ENCODE measurements at places on chromosomes 4 and X.
A peak's percentile ranks its signal among the peaks of the same experiment; 100 is the strongest.

DNA sequence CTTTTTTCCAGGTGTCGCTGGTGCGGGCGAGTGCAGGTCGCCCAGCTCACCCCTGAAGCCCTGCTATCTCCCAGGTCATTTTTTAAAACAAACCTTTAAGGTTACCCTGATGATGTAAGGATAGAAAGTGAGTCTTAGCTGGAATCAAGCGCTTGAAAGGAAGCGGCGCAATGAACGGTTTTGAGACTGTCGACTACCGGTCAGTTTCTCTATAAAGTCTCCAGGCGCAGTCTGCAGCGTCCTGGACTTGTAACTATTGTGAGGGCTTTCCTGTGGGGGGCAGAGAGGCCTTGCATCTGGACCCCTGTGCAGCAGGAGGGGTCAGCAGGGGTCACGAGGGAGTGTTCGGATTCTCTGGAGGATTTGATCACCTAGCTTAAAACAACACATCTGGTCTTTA lies 1.6 kb downstream of the KIT start:
- no peak for DNase-seq

DNA sequence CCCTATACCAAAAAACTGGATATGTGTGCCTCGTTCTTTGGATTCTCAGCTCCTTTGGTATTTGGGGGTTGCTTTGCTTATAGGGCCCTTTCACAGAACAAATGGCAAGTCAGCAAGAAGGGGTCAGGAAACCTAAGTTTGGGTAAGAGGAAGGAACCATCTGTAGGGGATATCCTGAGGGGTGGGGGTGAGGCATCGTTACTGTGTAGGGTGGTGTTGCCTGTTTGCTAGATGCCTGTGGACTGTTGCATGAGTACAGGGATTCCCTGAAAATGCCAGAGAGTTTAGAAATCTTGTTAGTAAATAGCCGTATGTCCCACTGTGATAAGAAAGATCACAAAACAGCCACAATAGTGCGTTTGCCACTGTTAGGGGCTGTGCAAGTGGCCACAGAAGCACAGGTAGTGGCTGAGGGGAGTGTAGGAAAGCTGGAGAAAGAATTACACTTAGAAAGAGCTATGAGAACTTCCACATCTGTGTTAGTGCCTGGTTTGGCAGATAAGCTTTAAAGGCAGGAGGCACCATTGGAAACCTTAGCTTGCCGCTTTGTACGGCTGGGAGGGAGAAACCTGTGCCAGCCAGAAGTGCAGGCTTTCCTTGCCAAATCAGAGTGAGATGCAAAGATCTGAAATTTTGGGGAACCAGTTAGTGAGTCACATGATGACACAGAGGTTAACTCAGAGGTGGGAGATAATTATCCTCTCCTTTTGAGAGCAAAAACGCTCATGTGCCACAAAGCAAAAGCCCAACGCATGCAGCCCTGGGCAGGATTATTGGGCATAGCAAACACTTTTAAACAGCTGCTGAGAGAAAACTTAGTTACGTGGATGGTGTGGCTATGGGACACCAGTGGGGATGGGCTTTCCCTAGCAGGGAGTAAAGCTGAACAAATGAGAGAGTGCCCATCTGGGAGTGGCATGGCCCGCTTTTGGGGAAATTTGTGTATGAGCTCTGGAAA lies 343.7 kb downstream of the ARAP2 start:
- DNase-seq: no peak

GRCh38 chr4:8615366-8615765 lies 22.8 kb downstream of the CPZ start:
- DNase-seq: no peak

DNA sequence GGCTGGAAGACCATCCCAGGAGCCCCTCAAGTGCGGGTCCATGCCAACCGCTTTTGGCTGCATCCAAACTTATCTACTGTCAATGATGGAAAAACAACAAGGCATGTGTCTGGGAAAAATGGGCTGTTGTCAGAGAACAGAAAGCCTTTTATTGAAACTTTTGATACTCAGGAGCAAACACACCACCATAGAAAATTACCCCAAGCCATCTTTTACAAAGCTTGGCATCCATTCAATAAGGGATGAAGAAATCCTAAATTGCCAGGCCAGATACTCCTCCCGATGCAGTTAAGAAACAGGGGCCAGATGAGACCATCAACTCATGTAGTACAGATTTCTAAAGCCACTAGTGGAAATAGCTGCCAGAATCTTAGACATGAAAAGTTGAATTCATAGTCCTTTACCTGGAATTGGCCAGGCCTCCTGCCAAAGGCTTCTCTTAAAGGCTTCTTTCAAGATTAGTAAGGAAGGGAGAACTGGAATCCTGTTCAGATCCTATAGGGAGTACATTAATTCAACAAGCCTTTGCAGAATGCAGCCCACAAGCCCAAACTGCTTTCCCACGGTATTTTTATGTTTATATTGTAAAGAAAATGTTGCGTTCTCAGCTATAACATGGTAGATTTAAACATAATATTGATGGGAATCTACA lies 145.4 kb upstream of the MAP3K15 start:
- no peak for DNase-seq

- DNase-seq: no peak
Observed at GRCh38 chrX:97330151-97330550, 446.4 kb downstream of the RPA4 start.

GRCh38 chr4:41144812-41145211 lies 69.5 kb downstream of the APBB2 start:
- DNase-seq: no peak

DNA sequence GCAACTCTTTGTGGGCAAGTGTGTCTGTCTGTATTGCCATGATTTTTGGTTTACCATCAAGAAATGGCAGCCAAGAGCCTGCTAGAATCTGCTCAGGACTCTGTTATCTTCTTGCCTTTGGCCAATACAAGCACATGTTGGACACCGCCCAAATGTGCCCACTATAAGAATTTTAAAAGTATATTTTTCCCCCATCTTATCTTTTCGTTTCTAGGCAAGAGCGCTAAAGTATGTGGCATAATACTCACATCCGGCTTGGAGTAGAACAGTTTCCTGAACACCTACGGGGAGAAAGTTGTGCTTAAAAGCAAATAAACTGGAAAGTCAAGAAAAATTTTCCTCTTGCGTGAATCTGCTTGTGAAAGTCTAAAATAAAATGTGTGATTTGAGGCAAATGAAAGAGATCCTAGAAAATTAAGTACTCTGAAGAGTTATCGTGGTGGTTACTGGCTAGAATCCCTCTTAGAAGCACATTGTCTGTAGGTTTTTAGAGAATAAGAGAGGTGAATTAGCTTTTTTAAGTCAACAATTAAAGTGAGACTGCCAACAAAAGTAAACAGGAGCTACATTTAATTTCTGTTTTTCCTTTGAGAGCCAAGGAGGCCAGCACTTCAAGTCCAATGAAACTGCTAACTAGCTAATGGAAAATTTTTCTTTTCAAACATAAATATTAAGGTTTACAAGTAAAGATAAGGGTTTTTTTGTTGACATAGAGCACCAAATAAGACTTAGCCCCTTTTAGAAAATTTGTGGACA lies 220.2 kb downstream of the SOWAHB start:
- no peak for DNase-seq

GRCh38 chrX:67545893-67546495 lies 2.2 kb downstream of the AR start:
- DNase-seq: no peak

GRCh38 chr4:184538023-184538599 lies 63.8 kb upstream of the IRF2 start:
- peak; percentile 38 for DNase-seq

DNA sequence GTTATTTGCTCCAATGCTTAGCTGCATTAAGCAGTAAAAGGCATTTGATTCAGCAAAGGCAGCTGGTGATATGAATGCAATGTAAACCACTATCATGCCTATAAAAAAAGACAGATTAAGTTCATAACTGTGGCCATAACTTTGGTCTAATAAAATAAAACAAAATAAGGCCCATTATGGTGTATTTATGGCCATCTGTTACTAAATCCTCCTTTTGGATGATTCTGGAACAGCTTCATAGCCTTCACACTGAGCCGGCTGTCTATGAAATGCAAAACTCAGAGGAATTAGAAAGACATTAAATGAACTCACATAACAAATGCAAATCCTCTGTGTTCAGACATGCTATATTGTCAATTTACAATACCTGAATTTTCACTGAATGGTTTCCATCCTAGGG lies 223.7 kb upstream of the FAT4 start:
- no peak for DNase-seq

- DNase-seq: no peak
Observed at GRCh38 chrX:110125446-110126162, 122.7 kb downstream of the TMEM164 start.

- DNase-seq: no peak
Observed at GRCh38 chr4:127501103-127501502, 131.7 kb upstream of the INTU start.

- DNase-seq: no peak
Observed at GRCh38 chrX:134624046-134624430, 34.2 kb downstream of the PLAC1 start.

GRCh38 chr4:13542577-13543031 lies 1.7 kb downstream of the NKX3-2 start:
- DNase-seq: no peak

DNA sequence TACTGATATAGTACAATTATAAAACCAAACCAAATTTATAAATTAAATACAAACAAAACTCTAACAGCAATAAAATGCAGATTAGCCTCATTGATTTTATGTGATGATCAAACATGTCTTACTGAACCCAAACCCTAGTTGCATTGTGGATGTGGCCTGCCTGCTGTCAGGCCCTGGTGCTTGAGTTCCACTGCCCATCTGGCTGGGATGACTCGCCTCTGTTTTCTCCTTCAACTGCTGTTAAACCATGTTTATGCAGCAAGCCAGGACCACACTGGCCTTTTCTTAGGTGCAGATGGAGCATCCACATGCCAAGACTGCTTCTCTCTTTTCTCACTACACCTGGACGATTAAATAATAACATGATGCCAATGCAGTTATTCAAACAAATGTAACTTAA lies 22.6 kb downstream of the NAP1L5 start:
- no peak for DNase-seq

DNA sequence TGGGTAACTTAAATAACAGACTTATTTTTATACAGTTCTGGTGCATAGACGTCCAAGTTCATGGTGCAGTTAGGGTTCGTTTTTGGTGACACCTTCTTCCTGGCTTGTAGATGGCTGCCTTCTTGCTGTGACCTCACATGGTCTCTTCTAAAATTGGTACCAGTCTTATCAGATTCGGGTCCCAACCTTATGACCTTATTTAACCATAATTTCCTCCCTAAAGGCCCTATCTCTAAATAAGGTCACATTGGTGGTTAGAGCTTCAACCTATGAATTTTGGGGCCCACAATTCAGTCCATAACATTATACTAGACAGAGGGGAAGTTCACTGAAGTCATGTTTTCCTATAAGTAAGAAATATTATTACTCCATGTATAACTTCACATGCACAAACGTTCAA lies 128.0 kb downstream of the CFAP299 start:
- DNase-seq: no peak

GRCh38 chr4:95248720-95249425 lies 299.9 kb downstream of the UNC5C start:
- no peak for DNase-seq

GRCh38 chrX:147699061-147699460 lies 212.7 kb upstream of the FMR1 start:
- no peak for DNase-seq

DNA sequence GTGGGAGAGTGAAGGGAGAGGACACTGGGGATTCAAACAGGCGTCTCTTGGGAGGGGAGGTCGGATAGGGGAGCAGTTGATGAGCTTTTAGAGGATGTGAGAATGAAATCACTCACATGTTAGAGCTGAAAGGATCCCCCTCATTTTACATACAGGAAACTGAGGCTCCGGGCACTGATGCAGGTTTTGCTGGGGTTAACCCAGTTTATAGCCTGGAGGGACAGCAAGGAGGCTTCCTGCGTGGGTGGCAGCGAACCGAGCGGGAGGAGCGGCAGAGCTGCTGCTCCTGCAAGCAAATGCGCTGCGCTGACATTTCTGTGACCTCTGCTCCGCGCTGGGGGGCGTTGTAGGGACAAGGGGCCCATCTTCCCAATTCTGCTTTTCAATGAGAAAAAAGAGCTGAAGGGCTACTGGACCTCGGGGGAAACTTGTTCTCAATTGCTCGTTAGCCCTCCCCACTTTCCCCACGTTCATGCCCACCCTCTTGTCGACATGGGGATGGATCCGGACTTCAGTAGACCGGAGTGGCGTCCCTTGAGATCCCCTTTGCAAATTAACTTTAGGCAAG lies 1.2 kb upstream of the NEUROG2 start:
- no peak for DNase-seq

DNA sequence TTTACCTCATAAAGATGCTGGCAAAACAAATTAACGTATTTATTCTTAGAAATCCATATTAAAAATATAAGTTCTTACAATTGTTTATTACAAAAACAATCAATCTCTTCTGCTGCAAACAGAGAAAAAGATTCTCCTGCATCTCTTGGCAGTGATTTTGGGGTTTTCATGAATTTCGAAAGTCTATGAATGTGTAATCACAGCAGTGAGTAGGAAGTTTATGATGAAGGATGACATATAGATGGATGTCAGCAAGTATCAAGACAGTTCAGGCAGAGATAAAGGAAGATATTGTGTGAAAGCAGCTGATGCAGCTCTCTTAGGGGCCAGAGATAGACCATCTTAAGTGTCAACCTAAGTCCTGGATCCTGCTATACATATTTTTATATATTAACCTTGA lies 196.9 kb upstream of the BANK1 start:
- no peak for DNase-seq

GRCh38 chrX:2334237-2334636 lies 166.5 kb downstream of the DHRSX start:
- no peak for DNase-seq

- DNase-seq: no peak
Observed at GRCh38 chrX:115399306-115399705, 109.8 kb downstream of the LUZP4 start.

GRCh38 chr4:141220271-141220670 lies 424 bp upstream of the ZNF330 start:
- no peak for DNase-seq

DNA sequence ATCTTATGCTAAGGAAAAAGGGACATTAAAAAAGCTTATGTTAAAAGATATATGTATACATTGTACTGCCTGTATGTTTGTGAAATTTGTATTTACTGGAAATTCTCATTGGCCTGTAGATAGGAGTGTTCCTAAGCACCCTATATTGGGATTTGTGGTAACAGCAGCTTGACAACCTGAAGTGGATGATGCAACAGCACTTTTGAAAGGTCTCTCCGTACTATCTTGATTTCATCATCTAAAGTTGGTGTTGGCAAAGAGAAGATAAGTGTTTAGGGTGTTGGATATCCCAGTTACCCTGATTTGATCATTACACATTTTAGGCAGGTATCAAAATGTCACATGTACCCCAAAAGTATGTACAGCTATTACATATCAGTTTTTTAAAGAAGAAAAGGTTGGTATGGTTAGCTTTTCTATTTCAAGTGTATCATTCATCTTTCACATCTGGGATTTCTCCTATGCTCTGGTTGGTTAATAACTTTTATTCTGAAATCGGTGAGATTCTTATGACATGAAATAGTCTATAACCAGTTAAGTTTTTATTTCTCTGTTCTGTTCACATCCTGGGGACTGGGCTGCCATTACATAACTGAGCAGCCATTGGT lies 10.3 kb downstream of the HADH start:
- DNase-seq: no peak

- no peak for DNase-seq
Observed at GRCh38 chr4:7620086-7620813, 185.5 kb upstream of the PSAPL1 start.

GRCh38 chr4:47010347-47010911 lies 17.0 kb upstream of the GABRA4 start:
- DNase-seq: no peak

GRCh38 chr4:158304694-158305093 lies 94.4 kb downstream of the TMEM144 start:
- no peak for DNase-seq
